Prostate gland (tissue), 2 donors: ENCODE measurements at places on chromosomes 11 and 22. TPM values are rescaled to one million over a fixed set of nuclear protein-coding genes. Genes with fewer than 3 reads are reported as not detected.

DNA sequence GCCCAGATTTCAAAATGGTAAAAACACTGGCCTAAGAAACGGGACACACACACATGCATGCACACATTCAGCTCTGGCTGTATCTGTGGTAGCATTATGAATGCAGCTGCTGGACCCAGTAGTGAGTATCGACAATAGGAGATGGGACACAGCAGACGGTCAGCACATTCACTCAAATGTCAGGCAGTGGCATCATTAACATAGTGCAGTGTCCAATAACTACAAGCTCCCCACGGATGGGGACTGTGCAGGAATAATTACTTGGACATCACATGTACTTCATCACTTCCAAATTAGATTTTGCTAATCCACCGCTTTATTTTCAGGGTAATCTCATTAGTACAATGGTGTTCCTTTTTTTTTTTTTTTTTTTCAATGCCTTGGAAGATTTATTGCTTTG lies 109.5 kb downstream of the FANCF start:
- no peak for DNase-seq

DNA sequence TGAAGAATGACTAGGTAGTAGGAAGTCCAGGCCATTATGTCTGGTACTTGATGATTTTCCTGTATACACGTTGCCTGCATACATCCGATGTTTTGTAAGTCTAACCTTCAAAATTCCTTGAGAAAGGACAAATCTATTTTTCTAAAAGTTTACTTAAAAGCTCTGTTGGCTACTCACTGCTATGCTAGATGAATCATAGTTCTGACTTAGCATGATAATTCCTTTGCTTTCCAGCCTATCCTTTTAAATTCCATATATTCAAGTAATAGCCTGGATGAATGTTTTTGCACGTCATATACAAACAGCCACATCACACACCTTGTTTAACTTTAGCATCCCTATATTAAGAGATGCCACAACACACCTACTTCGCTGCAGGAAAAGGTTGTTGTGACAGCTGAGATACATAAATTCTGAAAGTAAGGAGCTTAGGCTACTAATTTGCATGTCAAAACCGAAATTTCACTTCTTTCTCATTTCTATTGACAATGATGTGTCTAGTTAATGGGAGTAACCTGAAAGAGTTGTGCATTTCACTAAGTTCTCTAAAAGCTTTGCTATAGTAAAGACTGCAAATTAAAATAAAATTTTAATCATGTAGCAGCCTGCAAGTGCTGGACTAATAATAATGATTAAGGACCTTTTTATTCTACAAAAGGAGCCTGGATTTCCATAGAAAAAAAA lies 1116.4 kb downstream of the JRKL start:
- no peak for DNase-seq

- DNase-seq, result peak; percentile 19
Observed at GRCh38 chr11:95680169-95680929, 109.2 kb downstream of the FAM76B start.

The TMEM191B gene
- total RNA-seq, result not detected

The SNU13 gene
- total RNA-seq, result 161 TPM

The KMT5B gene
- total RNA-seq, result 41.0 TPM
